Heart right ventricle (tissue), 16 donors: ENCODE measurements at places on chromosomes 6 and 20.

GRCh38 chr20:13822459-13822858 lies 37.6 kb downstream of the NDUFAF5 start:
- no peaks in the 10 kb centered on the region for H3K4me1 ChIP-seq
- H3K27me3 ChIP-seq: no peaks in the 10 kb centered on the region
- peaks cover 17% of the 10 kb centered on the region for H3K36me3 ChIP-seq
- no peak overlapping the region for H3K4me3 ChIP-seq
- H3K27ac ChIP-seq: no peak overlapping the region

DNA sequence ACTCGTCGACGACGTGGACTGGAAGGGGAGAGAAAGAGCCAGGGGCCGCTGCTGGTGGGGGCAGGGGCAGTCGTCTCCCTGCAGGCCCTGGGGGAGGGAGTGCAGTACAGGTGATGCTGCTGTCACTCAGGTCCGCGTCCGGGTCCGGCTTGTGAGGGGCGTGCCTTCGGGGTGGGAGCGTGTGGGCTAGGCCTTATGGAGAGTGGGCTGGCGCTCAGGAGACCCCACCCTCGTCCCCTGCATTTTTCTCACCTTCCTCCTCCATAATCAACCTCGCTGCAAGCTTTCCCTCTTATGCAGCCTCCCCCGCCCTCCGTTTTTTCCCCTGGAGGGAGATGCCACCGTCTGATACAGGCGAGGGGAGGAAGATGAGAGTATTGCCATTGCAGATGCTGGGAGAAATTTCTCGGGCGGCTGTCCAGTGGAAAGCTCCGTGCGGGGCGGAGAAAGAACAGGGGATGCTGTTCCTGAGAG lies 632 bp downstream of the PCMT1 start:
- no peaks in the 10 kb centered on the region for H3K36me3 ChIP-seq
- H3K4me3 ChIP-seq: peak overlapping the region; percentile 72
- no peaks in the 10 kb centered on the region for H3K27me3 ChIP-seq
- H3K27ac ChIP-seq: peak overlapping the region; percentile 88
- DNase-seq: peak; percentile 52

DNA sequence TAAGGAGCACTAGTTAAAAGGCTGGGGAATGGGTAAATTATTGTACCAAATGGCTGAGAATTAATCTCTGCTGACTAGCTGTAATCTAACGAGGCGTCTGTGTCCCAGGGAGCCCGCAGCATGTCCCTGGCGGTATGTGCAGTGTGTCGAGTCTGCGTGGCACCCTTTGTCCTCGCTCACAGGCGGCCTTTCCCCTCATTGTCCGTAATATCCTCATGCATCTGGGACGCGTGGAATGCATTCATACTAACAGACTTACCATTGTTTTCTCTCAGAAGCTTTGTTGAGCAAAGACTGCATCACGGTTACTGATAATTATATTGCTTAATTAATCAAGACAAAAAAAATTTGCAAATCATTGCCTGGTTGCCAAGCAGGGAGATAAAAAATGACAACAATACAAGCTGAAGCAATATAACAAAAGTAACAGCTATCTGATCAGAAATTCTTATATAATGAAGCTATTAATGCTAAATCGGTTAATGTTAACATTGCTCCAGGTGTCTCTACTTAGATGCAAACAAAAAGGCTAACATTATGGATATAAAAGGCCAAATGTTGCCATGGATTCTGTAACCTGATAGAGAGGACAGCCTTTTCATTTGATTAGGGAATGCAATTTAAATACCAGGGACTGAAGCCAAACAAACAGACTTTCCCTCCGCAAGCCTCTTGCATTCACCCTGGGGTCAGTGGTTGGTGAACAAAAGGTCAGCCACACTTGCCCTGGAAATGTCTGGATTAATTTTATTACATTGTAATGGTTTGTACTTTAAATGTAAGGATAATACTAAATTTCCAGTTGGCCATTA lies 124.8 kb downstream of the INSM1 start:
- no peak overlapping the region for H3K4me3 ChIP-seq
- no peaks in the 10 kb centered on the region for H3K27me3 ChIP-seq
- H3K4me1 ChIP-seq: no peaks in the 10 kb centered on the region

- no peaks in the 10 kb centered on the region for H3K36me3 ChIP-seq
- no peaks in the 10 kb centered on the region for H3K27me3 ChIP-seq
- no peak for DNase-seq
- no peaks in the 10 kb centered on the region for H3K4me1 ChIP-seq
Measured at GRCh38 chr6:6910734-6911295, 196.9 kb upstream of the RREB1 start.

DNA sequence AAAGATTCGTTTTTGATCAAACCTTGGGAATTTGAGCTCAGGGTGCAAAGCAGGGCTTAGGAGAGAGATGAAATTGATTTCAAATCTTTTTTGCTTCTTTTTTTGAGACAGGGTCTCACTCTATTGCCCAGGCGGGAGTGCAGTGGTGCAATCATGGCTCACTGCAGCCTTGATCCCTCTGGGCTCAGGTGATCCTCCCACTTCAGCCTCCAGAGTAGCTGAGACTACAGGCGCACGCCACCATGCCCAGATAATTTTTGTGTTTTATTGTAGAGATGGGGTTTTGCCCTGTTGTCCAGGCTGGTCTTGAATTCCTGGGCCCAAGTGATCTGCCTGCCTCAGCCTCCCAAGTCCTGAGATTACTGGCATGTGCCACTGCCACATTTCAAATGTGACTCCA lies 58.7 kb downstream of the DOK5 start:
- no peaks in the 10 kb centered on the region for H3K27me3 ChIP-seq
- no peak for DNase-seq
- no peak overlapping the region for H3K4me3 ChIP-seq

DNA sequence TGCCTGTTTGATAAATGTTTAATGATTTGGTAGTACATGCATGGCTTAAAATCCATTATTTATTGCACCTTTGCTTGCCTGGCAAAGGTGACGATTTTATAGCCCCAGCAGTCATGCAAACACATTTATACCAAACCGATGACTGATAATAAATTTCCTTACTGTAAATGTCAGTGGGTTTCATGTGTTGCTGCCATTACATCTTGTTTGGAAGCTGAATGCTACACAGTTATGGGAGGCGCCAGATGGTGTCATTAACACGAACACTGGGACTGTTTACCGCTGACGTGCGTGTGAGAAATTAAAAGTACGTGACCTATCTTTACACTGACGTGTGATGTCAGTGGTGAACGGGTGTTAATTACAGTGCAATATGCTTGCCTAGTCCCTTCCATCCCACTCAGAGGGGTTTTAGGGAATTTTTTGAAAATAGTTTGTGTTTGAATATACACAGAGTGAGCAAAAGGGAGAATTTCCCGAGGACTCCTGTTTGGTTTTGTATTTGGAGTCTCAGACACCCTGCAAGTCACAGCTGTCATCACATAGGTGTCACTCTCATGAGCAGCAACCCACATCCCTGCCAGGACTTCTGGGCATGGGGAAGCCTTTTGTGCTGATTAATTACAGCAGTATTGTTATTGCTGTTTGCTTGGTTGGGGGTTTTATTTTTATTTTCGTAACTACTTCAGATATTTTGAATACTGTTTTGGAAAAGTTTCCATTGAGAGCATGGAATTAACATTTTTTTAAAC lies 151.8 kb upstream of the INSM1 start:
- H3K27me3 ChIP-seq: peaks cover 12% of the 10 kb centered on the region
- peak overlapping the region; percentile 74 for H3K27ac ChIP-seq
- H3K4me1 ChIP-seq: peaks cover 45% of the 10 kb centered on the region
- peak overlapping the region; percentile 17 for H3K4me3 ChIP-seq
- H3K36me3 ChIP-seq: no peaks in the 10 kb centered on the region

DNA sequence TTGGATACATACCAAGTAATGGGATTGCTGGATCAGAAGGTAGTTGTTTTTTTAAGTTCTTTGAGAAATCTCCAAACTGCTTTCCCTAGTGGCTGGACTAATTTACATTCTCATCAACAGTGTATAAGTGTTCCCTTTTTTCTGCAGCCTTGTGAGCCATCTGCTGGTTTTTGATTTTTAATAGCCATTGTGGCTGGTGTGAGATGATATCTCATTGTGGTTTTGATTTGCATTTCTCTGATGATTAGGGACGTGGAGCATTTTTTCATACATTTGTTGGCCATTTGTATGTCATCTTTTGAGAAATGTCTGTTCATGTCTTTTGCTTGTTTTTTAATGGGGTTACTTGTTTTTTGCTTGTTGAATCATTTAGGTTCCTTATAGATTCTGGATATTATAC lies 34.8 kb downstream of the TOP1 start:
- H3K4me1 ChIP-seq: peaks cover 7% of the 10 kb centered on the region
- H3K27me3 ChIP-seq: no peaks in the 10 kb centered on the region
- DNase-seq: no peak
- peaks cover 56% of the 10 kb centered on the region for H3K36me3 ChIP-seq
- no peak overlapping the region for H3K27ac ChIP-seq

- no peaks in the 10 kb centered on the region for H3K27me3 ChIP-seq
- no peaks in the 10 kb centered on the region for H3K36me3 ChIP-seq
- H3K27ac ChIP-seq: no peak overlapping the region
- no peak overlapping the region for H3K4me3 ChIP-seq
- H3K4me1 ChIP-seq: no peaks in the 10 kb centered on the region
- DNase-seq: no peak
Measured at GRCh38 chr6:70241031-70241430, 61.9 kb downstream of the COL9A1 start.

DNA sequence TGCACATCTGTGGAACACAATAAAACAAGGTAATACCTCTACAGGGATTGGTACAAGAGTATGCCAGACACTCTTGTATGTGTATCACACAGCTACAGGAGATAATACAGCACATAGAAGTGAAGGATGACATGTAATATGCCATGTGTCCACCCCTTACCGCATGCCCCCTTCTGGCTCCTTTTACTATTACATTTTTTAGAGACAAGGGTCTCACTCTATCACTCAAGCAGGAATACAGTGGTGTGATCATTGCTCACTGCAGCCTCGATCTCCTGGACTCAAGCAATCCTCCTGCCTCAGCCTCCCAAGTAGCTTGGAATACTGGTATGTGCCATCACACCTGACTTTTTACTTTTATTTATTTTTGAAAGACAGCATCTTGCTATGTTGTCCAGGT lies 4.2 kb upstream of the NCR3 start:
- no peak for DNase-seq
- H3K4me1 ChIP-seq: no peaks in the 10 kb centered on the region
- no peaks in the 10 kb centered on the region for H3K27me3 ChIP-seq

DNA sequence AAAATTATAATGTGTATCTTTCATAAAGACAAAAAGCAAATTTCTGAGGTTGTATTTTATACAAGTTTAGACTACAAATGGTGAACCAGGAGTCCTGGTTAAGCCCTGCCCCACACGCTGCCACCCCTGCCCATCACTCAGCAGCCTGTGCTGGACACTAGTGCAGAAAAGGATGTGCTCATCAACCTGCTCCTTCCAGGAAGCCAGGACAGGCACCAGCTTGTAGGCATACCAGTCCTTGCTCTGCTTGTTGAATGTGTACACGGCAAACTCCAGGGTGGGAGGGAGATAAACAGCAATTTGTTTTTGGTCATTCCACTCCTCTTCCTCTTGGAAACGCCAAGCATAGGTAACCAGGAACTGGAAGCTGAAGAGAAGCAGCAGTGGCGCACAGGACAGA lies 18.1 kb downstream of the CST9L start:
- DNase-seq: no peak
- H3K27ac ChIP-seq: no peak overlapping the region
- no peaks in the 10 kb centered on the region for H3K36me3 ChIP-seq
- no peak overlapping the region for H3K4me3 ChIP-seq

DNA sequence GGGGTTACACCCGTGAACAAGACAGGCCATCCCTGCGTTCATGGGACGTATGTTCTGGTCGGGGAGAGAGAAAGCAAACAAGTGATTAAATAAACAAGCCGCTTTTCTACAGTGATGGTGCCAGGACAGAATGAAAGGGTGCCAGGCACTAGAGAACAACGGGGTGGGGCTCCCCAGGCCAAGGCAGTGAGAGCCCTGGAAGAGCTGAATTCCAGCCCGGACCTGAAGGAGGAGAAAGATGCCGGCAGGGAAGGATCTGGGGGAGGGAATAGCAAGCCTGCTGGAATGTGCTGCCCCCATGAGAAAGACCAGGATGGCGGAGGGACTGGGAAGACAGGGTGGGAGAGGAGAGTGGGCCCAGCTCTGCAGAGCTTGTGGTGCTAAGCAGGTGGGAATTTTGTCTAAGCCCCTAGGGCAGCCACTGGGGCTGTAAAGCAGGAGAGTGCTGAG lies 7.5 kb downstream of the SNAI1 start:
- no peaks in the 10 kb centered on the region for H3K36me3 ChIP-seq
- H3K4me3 ChIP-seq: no peak overlapping the region
- peak overlapping the region; percentile 69 for H3K27ac ChIP-seq
- H3K4me1 ChIP-seq: peaks cover 72% of the 10 kb centered on the region

DNA sequence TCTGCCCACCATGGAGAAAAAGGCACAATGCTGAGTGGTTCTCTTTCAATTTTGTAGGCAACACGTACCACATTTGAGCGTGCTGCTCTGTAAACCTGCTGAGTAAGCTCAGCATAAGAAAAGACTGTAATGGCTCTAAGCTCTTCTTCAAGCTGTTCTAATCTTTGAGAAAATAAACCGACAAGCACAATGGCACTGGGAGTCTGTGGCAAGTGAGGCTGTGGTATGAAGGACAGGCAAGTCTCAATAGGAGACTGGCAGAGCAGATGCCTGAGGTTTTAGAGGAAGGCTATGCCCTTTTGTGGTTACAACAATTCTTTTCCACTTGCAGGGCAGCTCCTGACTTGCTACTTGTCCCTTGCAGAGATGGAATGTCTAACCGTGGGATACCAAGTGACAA lies 136.7 kb upstream of the EXOC2 start:
- no peak overlapping the region for H3K27ac ChIP-seq
- no peak for DNase-seq
- no peaks in the 10 kb centered on the region for H3K36me3 ChIP-seq

DNA sequence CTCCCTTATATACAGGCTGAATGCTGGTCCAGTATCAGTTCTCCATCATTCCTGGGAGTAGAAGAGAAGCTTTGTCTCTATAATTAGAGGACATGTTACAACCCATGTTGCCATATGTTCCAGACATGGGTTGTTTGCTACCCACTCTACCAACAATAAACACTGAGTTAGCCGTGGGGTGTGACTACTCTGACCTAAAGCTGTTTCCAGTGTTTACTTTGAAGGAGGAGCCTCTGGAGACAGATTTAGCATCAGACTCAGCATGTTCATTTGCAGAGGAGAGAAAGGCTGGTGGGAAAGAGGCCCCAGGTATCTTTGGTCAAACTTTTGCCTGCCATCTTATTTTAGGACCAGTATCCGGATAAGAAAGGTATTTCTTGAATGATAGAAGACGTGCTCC lies 157.9 kb upstream of the SNX9 start:
- DNase-seq: no peak
- H3K4me1 ChIP-seq: peaks cover 12% of the 10 kb centered on the region
- H3K27ac ChIP-seq: no peak overlapping the region

GRCh38 chr20:54668271-54669039 lies 193.1 kb downstream of the DOK5 start:
- H3K36me3 ChIP-seq: no peaks in the 10 kb centered on the region
- peaks cover 6% of the 10 kb centered on the region for H3K4me1 ChIP-seq
- H3K27me3 ChIP-seq: peaks cover 4% of the 10 kb centered on the region
- no peak overlapping the region for H3K4me3 ChIP-seq

GRCh38 chr6:132025468-132025867 lies 74.3 kb upstream of the CCN2 start:
- H3K4me3 ChIP-seq: no peak overlapping the region
- H3K36me3 ChIP-seq: no peaks in the 10 kb centered on the region
- no peak overlapping the region for H3K27ac ChIP-seq
- peaks cover 3% of the 10 kb centered on the region for H3K4me1 ChIP-seq
- H3K27me3 ChIP-seq: no peaks in the 10 kb centered on the region

GRCh38 chr6:30334075-30334783 lies 7.5 kb downstream of the TRIM39 start:
- DNase-seq: no peak
- no peaks in the 10 kb centered on the region for H3K27me3 ChIP-seq
- H3K4me1 ChIP-seq: no peaks in the 10 kb centered on the region
- no peak overlapping the region for H3K27ac ChIP-seq
- H3K36me3 ChIP-seq: peaks cover 100% of the 10 kb centered on the region
- H3K4me3 ChIP-seq: no peak overlapping the region
